ENCODE measurements at places on chromosomes 12 and 14.

DNA sequence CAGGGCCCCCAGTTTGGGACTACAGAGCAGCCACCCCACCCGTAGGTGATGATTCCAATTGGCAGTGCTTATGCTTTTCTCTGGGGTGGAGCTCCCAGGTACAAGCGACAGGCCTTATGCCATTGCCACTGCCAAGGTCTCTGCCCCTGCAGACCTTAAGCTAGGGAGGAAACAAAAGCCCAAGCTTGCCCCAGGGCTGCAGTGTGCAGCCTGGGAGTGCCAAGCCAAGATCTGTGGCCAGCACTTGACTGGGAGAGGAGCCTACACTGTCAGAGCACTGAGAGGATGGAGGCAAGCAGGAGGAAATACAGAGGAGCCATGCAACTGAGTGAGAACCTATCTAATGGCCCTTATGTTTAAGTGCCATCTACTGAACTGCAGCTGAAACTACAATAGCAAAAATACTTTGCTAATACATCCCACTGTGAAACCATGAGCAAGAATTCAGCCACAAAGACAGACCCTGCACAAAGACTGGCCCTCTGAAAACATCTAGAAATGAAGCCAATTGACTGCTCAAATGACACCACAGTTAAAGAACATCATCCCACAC is 17.7 kb upstream of the ASCL1 start:
- no peak for DNase-seq

DNA sequence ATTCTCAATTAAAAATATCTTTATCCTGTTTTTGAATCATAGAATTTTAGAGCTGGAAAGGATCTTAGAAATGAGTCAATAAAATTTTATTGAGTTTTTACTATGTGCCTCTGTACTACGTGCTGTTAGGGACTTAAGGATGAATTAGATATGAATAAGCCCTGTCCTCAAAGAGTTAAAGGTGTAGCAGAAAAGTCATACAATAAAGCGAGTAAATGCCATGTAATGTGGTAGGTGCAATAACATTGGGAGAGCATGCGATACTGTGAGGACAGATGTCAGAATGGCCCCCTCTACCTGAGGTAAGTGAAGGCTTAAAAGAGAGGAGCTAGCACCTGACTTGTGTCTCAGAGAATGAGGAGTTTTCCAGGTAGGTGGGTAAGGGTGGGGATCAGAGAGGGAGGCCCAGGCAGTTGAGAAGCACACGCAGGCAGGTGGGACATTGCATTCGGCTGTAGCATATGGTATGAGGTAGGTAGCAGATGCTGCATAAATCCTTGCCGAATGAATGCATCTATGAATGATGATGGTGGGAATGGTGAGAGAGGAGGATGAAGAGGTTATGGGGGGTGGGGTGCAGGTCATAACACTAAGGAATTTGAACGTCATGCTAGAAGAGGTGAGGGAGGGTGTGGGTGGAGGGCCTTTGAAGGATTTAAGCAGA is 35.4 kb upstream of the ATP23 start:
- DNase-seq: no peak

DNA sequence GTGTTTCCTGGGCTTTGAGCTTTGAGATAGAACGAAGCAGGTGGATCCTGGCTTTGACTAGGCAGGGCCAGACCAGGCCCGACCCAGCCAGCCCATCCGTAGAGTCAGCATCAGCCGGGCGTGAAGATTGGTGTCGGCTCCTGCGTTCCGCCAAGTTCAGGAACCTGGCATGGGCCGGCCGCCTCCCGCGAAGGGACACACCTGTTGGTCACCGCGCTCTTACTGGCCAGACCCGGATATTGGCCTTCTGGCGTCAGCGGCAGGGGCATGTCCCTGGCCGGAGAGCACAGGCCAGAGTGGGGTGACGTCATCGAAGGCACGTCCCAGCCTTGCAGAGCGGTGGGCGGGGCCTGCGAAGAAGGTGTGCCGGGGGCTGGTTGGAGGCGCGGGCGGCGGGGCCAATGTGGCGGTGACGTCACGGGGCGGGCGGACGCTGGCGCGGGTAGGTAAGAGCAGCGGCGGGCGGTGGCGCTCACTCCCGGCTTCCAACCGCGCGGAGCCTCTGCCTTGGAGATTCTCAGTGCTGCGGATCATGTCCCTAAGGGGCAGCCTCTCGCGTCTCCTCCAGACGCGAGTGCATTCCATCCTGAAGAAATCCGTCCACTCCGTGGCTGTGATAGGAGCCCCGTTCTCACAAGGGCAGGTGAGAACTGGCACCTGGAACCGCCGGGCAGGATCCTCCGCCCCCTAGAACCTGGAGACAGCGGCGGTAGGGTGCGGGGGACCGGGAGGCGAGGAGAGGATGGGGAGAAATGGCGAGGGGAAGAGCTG is at the start of gene ARG2:
TSS of gene ARG2 (plus strand) at position 475 of the 771 bp plus-strand sequence. CDS start at position 533, 58 bp downstream.
- DNase-seq: peak; percentile 99

DNA sequence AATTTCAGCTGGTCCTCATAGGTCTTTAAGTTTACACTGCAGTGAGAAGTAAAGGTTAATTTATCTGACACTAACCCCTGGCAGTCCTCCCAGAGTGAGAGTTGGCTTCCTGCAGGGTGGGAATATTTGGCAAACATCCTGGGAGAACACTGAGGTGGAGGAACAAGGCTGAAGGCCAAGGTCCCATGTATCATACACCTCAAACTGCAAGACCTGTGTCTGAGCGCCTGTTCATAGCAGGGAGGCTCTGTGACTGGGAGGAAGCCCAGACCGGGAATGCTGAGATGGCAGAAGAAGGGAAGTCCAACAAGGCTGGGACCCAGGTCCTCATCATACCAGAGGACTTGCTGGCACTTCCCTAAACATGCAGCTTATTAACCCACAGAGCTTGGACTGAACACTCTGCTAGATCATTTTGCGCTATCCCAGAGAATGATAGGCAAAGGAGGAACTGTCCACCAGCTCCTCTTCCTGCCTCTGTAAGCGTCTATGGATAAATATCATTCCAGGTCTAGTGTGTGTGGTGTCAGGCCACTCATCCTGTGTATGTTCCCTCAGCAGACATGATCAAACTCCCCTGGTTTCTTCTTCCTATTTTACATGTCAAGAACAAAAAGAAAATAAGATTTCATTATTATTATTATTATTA is 199.6 kb upstream of the CNOT2 start:
- DNase-seq: no peak

- peak; percentile 56 for DNase-seq
Observed at GRCh38 chr12:92408072-92408900, 262.6 kb upstream of the BTG1 start.

DNA sequence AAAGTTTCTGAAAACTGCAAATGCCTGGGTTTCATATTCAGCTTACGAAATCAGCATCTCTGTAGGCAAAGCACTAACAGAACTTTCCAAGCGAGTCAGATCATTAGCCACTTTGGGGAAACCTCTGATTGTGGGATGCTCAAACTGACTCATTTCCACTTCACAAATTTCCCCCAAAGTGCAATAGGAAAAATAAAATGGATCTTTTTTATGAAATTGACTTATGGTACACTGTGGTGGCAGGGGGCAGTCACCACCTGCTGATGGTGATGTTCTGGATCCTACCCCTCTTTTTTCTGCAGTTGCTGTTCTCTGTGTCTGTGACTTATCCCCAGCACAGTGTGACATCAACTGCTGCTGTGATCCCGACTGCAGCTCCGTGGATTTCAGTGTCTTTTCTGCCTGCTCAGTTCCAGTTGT is 5.6 kb downstream of the TCTN1 start:
- DNase-seq: no peak

GRCh38 chr14:63504648-63505047 is 38.5 kb downstream of the PPP2R5E start:
- DNase-seq: no peak

- peak; percentile 54 for DNase-seq
Observed at GRCh38 chr12:47903151-47903611, 1.6 kb downstream of the VDR start.

DNA sequence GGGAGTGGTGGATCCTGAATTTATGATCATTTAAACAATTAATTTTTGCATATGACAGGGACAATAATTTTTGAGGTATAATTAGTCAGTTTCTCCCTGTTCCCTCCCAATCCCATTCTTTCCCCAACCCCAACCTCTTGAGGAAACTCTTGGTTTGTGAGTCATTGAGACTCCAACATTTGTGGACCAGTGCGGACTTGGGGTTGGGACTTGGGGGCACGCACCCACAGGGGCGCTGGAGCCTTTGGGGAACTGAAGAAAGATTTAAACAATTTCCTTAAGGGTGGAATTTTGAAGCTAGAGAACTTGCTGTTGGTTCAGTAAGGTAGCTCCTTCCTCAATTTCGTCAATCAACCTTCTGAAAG is 17.4 kb upstream of the PTGR2 start:
- DNase-seq: no peak

- no peak for DNase-seq
Observed at GRCh38 chr12:65816086-65816485, 8.2 kb upstream of the HMGA2 start.

- no peak for DNase-seq
Observed at GRCh38 chr12:104317538-104318210, 14.1 kb downstream of the EID3 start.

DNA sequence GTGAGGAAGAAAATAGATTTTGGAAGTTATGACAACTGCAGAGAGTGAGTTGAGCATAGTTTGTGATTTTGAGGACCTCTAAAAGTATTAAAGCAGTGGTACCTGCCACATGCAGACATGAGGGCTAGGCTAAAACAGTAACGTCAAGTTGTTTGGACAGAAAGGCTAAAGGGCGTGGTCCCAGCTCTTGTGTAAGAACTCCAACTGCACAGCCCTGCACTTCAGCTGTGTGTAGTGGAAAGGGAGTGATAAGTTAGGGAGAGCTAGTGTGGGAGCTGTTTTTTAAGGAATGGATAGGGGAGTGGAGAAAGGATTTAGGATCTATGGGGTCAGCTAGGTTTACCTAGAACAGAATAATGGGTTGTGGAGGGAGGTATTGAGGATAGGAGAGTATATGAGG is 39.5 kb downstream of the TESPA1 start:
- no peak for DNase-seq

All from CD4-positive, alpha-beta T cell treated with Interleukin-17A for 4 hours (primary cell).